ENCODE measurements at places on chromosomes 16 and 17.

DNA sequence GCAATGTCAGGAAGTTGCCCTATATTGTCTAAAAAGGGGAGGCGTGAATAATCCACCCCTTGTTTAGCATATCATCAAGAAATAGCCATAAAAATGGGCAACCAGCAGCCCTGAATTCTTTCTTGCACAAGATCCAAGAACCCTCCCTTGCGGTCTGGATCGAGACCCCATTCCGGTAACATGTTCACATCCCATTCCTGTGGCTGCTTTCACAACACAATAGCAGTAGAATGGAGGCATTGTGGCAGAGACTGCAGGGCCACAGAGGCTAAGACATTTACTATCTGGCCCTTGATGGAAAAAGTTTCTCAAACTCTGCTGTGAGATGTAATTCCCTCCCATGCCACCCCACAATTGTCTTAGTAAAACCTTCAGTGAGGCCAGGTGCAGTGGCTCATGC is 73.2 kb downstream of the RMI2 start:
- DNase-seq, result no peak

DNA sequence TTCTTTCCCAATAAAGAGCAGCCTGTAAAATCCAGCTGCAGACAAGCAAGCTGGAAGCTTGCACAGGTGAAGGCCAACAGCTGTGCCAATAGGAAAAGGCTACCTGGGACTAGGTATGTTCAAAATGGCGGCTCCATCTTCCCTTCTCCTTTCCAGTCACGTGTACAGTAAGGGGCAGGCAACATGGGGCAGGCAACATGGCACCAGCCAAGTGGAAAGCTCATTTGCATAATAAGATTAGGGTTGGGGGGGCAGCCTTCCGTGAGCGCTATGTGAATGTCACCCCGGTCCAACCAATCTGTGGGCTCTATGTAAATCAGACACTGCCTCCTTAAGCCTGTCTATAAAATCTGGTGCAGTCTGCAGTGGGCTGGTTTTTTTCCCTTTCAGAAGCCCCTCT is 31.3 kb downstream of the TVP23A start:
- DNase-seq, result no peak

DNA sequence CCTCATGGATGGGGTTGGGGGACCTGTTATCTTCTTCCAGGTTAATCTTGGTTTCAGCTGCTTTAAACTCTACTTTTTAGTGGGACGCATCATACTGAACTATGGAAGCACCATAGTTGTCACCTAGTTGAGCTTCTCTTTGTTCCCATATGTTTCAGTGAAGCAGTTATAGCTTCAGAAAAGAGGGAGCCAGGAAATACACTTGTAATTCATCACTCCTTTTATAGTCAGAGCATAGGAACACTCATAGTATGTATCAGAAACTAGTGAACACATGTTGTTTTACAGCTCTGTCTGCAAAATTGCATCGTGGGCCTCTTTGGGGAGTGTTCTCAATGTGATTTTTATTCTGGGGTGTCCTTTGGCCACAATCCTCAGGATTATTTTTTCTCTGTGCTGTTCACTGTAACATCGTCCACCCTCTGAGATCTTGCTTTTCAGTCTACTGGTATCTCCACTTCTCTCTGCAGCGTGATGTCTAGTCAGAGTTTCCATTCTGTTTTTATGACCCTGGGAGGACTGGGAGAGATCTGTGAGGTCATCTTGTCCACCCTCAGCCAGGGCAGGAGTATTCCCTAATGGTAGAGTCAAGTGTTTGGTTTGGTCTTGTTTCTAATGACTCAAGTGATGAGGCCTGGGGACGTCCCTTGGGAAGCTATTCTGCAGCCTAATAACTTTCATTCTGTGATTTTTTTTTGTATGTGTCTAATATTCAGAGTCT is 585.4 kb downstream of the WWOX start:
- no peak for DNase-seq

DNA sequence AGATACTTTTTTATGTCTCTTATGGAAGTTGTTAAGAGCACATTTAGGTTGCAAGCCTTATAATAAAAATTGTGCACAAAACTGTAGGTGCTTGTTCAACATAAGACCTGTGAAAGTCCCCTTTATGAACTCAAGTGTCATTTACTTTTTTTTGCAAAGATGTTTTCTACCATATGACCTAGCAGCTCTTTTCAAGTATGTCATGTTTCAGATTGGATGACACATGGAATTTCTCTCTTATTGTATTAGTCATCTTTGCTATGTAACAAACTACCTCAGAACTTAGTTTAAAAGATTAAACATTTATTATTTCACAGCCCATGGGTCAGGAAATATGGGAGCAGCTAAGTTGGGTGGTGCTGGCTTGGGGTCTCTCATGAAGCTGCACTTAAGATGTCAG is 57.9 kb downstream of the PHKB start:
- no peak for DNase-seq

DNA sequence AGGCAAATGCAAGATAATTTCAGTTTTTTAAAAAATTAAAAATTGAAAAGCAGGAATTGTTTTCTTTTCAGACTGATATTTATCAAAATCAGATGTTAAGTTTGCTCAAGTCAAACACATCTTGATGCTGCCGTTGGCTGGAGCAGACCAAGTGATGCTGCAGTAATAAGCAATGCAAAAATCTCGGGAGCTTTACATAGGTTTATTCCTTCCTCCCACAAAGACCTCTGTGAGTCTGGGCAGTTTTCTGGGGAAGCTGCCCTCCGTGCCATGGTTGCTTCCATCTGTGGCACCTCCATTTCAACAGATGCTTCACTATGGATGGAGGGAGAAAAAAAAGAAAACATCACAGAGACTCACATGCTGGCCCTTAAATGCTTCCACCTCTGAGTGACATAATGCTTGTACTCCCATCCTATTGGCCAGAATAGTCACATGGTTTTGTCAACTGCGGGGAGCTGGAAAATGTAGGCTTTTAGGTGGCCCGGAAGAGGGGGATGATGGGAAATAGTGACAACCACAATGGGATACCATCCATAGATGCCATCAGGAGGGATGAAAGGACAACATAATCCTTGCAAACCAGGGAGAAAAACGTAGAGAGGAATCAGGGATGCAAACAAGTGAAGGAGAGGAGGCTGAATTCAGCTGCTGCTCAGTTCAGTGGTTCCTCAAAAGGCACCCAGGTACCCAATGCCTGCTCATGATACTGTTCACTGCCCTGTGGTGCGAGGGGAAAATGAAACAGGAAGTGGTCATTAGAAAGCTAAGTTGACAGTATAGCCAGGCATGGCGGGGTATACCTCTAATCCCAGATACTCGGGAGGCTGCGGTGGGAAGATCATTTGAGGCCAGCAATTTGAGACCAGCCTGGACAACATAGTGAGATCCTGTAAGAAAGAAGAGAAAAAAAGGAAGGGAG is 13.5 kb upstream of the ERCC4 start:
- no peak for DNase-seq

DNA sequence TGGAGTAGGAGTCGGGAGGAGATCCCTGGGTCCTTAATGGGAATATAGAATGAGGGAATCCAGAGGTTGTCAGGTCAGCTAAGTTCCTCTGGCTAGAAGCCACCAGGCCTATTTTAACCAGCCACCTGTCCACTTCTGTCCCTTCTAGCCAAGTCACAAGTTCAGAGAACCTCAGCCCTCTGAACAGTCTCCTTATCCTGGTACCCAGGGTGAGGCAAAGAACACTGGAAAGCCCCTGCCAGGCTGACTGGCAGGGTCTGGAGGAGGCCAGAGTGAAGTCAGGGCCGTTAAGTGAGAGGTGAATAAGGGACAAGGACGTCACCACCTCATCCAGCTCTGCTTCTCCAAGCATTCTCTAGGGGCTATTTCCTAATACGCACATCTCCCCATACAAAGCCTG is 2.7 kb downstream of the CTDNEP1 start:
- no peak for DNase-seq

GRCh38 chr17:72658675-72659074 is 433.8 kb downstream of the SLC39A11 start:
- DNase-seq, result no peak

- DNase-seq, result no peak
Measured at GRCh38 chr17:43468691-43469139, 15.1 kb upstream of the DHX8 start.

DNA sequence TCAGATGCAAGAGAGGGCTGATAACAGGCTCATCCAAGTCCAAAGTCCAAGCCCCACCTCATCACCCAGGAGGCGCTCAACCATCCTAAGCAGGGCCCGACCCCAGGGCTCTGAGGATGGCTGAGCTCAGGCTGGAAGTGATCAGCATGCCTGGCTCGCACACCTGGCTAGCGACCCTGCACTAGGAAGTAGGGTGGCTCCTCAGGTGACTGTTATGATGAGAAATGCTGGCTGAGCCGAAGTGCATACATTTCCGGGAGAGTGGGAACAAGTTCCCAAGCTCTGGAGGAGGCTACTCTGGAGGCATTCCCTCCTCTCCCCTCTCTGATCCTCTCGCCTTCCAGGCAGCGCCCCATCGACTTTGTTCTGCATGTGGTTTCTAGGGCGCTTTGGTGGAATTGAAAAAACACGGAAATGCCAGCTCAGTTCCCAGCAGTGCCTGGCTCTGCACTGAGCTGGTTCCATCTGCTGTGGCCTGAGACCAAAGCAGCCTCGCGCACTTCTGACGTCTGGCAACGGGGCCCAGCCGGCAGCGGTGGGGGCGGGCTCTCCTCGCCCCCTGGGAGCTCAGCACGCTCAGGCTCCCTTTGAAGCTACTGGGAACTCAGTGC is 130.3 kb downstream of the IRF8 start:
- no peak for DNase-seq

DNA sequence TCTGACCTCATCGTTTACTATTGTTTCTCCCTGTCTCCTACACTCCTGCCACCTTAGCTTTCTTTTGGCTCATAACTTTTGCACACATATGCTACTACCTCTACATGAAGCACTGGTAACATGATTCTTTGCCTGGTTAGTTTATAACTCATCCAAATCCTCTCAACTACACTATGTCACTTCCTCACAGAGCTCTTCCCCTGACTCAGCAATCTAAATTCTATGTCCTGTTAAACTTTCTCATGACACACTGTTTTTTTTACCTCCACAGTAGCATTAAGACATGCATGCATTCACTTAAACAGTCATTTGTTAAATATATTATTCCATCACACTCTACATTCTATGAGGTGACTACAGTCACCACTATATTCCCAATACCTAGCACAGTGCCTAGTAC is 19.7 kb downstream of the APPBP2 start:
- DNase-seq, result no peak

DNA sequence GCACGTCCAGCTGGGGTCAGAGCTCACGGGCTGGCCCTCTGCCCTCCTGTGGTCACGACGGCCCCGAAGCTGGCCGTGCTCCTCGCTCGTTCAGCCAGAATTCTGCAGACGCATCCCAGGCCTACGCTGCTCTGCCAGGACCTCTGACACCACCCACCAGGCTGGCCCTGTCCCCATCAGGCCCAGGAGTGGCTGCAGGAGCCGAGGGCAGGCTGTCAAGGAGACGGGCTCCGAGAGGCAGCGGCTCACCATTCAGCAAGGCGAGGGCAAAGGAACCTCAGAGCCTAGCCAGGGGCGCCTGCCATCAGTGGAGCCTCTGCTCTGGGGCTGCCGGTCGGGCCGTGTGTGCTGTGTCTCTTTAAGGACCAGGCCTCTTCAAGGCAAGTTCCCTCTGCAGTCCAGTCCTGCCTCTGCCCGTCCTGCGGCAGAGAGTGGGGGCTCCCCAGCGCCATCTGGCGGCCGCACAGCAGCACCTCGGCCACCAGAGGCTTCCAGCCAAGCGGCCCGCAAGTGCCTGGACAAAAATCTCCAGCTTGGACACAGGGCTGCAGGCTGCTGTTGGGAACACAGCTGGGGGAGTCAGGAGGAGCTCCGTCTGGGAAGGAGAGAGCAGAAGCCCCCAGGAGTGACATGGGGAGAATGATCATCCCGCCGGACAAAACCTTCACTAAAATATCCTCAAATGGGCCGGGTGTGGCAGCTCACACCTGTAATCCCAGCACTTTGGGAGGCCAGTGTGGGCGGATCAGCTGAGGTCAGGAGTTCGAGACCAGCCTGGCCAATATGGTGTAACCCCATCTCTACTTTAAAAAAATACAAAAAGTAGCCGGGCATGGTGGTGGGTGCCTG is 7.4 kb upstream of the ABR start:
- DNase-seq, result peak; percentile 66

DNA sequence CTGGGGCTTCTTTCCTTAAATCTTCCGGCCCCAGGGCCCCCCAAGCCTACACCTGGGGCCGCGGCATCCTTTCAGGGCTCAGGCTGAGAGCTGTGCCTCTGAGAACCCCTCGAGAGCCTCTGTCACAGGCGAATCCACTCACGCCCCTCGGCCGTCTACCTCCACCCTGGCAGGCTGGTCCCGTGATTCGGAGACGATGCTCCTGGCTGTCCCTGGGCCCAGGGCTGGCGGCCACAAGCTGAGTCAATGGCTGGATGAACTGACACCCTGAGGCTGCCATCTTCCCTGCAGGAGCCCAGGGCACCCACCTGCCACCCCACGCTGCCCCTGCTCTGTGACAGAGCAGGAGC is 4.4 kb downstream of the TEPSIN start:
- DNase-seq, result no peak

DNA sequence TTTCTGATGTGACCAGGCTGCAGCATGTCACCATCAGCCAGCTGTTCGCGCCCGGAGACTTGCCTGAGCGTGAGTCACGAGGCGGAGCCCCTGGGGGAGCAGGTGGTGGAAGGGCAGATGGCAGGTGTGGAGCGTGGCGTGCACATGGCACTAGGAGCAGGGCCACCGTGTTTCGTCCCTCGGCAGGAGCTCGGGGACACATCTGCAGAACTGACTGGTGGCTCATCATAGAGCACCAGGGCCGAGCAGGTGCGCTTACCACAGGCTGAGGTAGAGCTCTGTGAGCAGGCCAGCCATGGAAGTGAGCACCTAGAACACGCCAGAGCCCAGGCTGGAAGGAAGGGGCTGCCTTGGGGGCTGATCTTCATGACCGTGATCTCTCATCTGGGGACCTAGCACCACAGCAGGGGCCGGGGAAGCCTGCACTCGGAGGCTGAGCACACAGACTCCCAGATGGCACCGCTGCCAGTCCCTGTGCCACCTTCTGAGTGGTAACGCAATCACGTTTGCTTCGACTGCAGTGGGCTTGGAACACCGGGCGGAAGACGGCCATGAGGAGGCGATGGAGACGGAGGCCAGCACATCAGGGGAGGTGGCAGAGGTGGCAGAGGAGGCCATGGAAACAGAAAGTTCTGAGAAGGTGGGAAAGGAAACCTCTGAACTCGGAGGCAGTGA is 61.8 kb upstream of the ENDOV start:
- DNase-seq, result no peak

DNA sequence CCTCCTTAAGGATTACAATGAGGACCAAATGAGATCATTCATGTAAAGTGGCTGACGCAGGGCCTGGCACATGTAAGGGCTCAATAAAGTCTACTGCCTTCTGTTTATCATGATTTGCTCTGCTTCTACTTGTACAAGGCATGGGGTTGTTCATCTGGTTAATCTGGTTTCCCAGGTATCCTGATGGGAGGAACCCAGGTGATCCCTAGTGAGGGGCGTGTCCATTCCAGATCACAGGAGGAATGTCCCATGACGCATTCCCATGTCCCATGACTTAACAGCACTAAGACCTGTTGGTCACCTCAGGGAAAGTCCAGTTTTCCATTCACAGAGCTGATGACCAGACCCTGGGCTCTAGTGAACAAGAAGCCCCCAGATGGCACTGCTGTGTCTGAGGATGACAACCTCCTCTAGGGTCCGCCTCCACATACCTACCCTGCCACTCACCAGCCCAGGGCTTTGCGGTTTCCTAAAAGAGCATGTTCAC is 11.5 kb upstream of the TPPP3 start:
- DNase-seq, result no peak

All from activated CD8-positive, alpha-beta memory T cell treated with anti-CD3 and anti-CD28 coated beads for 1 hour (primary cell).